ENCODE measurements at places on chromosomes 7 and 10.
A peak's percentile ranks its signal among the peaks of the same experiment; 100 is the strongest.

GRCh38 chr10:123890226-123890625 is 1.4 kb downstream of the CPXM2 start:
- peak overlapping the region; percentile 60 for H3K27ac ChIP-seq
- peak overlapping the region; percentile 49 for H3K4me3 ChIP-seq
- H3K27me3 ChIP-seq = peaks cover 10% of the 10 kb centered on the region
- no peak for DNase-seq

DNA sequence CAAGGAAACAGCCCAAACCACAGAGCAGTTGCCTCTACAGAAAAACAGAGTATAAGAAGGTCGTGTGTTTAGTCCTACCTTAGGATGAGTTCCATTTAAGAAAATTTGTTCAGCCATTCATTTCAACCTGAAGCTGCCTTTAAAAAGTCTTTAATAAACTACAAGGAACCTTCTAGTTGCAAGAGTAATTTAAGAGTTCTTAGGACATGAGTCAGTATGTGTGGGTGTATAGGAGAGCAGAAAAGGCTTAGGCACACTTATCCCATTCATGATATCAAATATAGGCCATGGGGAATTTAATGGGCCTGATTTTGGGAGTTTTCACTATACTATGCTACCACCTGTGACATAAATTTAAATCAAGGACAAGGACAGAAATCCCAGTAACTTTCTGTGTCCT is 496.8 kb downstream of the TFEC start:
- H3K36me3 ChIP-seq = no peaks in the 10 kb centered on the region
- no peaks in the 10 kb centered on the region for H3K27me3 ChIP-seq
- no peak overlapping the region for H3K4me3 ChIP-seq
- H3K27ac ChIP-seq = no peak overlapping the region

DNA sequence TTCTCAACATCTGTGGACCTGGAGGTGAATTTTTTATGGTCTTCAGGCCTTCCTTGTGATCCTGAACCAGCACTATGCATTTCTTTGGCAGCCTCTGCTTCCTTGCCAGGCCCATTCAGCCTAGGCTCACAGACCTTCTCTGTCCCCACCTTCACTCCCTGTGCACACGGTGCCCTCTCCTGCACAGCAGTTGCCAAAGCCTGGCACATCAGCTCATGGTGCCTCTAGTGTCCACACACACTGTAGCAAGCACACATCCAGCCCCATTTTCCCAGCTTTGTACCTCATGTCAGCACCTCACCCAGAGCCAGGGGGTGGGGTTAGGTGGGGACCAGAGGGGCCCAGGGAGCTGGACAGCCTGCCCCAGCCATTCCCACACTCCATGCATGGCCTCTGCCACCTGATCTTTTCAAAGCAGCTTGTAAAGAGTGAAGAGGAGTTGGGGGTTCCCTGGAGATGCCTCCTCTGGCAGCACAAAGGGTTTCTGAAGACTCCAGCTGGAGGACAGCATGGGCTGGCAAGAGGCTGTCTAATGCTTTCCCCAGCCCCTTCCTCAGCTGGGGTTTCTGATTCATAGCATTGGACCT is 57.9 kb upstream of the TMEM72 start:
- no peak overlapping the region for H3K27ac ChIP-seq
- no peak for DNase-seq
- H3K4me3 ChIP-seq = no peak overlapping the region
- H3K36me3 ChIP-seq = no peaks in the 10 kb centered on the region

GRCh38 chr7:138295049-138295637 is 164.9 kb upstream of the TRIM24 start:
- no peaks in the 10 kb centered on the region for H3K4me1 ChIP-seq
- H3K27me3 ChIP-seq = no peaks in the 10 kb centered on the region
- no peak for DNase-seq
- no peak overlapping the region for H3K4me3 ChIP-seq

DNA sequence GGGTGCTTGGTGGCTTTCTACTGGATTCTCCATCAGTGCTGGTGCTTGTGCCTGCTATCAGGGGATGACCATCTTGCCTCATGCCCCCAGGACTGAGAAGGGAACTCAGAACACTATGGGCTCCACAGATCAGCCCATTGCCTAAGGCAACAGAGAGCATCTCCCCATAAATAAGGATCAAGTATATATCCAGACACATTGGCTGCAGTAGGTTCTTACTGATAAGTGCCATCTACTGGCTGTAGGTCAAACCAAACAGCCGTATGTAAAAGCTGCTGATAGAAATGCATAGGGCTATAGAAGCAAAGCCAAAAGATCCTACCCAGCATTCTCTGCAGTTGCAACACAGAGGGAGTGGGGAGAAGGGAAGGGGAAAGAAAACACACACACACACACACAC is 153.7 kb downstream of the CDK14 start:
- H3K4me1 ChIP-seq = no peaks in the 10 kb centered on the region
- no peak overlapping the region for H3K4me3 ChIP-seq
- DNase-seq = no peak
- no peaks in the 10 kb centered on the region for H3K27me3 ChIP-seq

DNA sequence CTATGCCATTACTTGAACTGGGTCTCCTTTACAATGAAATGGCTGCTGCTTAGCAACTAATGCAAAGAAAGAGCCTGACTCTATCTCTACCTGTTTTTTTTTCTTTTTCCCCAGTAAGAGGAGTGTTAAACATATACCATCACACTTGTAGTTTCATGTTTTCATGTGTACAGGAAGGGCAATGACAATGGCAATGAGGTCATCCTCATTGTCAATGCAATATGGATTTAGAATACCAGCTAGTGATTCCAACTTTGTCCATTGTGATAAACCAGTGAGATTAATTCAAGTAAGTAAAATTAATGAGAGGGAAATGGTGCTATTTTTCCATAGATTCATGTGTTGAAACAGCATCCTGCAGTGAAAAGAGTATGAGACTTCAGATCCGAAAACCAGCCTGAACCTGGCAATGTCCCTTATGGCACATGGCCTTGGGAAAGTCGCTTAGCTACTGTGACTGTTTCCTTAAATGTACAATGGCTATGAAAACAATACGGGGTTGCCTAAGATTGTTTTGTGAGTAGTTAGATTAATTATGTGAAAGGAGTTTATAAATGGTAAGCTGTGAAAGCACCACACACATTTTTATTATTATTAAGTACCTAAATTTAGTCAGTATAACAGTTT is 11.2 kb downstream of the DGKI start:
- H3K36me3 ChIP-seq = no peaks in the 10 kb centered on the region
- H3K27ac ChIP-seq = no peak overlapping the region
- H3K4me3 ChIP-seq = no peak overlapping the region

GRCh38 chr10:77603534-77603927 is 34.1 kb downstream of the KCNMA1 start:
- peaks cover 5% of the 10 kb centered on the region for H3K4me1 ChIP-seq
- H3K27me3 ChIP-seq = no peaks in the 10 kb centered on the region
- no peaks in the 10 kb centered on the region for H3K36me3 ChIP-seq

DNA sequence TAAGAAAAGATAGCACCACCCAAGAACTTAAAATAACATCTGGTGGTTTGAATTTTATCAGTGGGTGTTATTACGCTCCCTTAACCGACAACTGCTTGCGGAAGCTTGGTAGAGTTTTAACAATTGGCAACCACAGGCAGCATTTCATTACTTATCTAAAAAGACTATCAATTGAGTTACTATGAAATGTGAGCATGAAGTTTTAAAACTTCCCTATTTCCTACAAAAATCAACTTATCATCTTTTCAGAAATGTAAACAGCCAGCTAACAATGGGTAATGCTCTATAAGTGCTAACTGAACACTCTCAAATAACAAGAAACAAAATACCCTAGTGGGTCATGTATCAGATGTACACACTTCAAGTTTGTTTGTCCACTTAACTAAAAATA is 68.8 kb downstream of the OSBPL3 start:
- no peak overlapping the region for H3K27ac ChIP-seq
- no peak overlapping the region for H3K4me3 ChIP-seq
- no peaks in the 10 kb centered on the region for H3K27me3 ChIP-seq
- no peak for DNase-seq

- no peak for DNase-seq
- no peaks in the 10 kb centered on the region for H3K27me3 ChIP-seq
- peak overlapping the region; percentile 98 for H3K27ac ChIP-seq
- peak overlapping the region; percentile 97 for H3K4me3 ChIP-seq
Measured at GRCh38 chr7:43905956-43906330, 453 bp downstream of the URGCP start.

DNA sequence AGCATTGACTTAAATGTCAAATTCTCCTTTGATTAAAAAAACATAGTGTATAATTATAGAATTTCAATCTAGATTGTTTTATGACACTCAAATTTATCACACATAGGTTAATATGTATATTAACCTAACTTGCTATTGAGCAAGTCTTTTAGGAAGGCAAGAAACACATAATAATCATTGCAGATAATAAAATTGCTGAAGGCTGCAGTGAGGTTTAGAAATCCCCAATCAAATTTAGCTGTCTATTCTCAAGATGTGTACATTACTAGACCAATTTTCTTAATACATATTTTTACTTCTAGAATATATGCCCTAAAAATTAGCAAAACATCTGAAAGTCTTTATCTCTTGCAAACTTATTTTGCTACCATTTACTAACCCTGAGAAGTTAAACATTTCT is 34.9 kb upstream of the SEMA3D start:
- H3K4me1 ChIP-seq = no peaks in the 10 kb centered on the region
- no peaks in the 10 kb centered on the region for H3K27me3 ChIP-seq
- H3K4me3 ChIP-seq = no peak overlapping the region
- no peak for DNase-seq
- H3K27ac ChIP-seq = no peak overlapping the region

DNA sequence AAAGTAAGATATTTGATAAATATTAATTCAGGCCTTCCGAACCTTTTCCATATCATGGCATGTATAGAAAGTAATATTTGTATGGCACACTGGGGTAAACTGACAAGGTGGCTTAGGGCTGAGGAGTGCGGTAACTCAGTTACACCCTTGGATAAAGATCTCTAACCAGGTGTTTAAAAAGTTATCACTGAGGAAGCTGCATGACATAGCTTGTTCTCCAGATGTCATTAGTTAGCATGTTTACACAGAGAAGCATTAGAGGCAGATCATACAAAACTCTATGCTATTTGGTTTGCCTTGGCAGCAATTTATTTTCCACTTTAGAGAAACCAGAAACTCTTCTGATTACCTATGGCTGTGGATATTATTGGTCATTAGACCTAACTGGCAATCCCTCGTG is 118.2 kb downstream of the ST7 start:
- H3K4me3 ChIP-seq = no peak overlapping the region
- H3K27ac ChIP-seq = no peak overlapping the region
- DNase-seq = no peak

DNA sequence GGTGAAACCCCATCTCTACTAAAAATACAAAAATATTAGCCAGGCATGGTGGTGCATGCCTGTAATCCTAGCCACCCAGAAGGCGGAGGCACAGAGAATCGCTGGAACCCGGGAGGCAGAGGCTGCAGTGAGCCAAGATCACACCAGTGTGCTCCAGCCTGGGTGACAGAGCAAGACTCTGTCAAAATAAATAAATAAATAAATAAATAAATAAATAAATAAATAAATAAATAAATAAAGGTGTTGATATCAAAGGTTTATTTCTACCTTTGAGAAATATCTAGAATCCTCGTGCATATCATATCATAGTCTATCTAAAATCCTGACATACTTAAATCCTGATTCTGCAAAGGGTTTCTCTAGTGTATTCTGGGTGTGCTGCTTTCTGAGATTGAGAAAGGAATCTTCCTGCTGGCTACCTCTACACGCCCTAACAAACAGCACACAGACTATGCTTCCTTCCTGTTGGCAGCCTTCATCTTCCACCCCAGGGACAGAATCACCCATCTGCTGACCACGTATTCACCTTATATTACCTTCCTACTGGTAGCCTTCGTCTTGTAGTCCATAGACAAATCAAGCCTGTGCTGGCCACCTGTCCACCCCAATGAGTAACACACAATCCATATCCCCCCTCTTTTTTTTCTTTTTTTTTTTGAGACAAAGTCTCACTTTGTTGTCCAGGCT is 8.7 kb downstream of the ABLIM1 start:
- H3K4me3 ChIP-seq = no peak overlapping the region
- H3K4me1 ChIP-seq = no peaks in the 10 kb centered on the region

DNA sequence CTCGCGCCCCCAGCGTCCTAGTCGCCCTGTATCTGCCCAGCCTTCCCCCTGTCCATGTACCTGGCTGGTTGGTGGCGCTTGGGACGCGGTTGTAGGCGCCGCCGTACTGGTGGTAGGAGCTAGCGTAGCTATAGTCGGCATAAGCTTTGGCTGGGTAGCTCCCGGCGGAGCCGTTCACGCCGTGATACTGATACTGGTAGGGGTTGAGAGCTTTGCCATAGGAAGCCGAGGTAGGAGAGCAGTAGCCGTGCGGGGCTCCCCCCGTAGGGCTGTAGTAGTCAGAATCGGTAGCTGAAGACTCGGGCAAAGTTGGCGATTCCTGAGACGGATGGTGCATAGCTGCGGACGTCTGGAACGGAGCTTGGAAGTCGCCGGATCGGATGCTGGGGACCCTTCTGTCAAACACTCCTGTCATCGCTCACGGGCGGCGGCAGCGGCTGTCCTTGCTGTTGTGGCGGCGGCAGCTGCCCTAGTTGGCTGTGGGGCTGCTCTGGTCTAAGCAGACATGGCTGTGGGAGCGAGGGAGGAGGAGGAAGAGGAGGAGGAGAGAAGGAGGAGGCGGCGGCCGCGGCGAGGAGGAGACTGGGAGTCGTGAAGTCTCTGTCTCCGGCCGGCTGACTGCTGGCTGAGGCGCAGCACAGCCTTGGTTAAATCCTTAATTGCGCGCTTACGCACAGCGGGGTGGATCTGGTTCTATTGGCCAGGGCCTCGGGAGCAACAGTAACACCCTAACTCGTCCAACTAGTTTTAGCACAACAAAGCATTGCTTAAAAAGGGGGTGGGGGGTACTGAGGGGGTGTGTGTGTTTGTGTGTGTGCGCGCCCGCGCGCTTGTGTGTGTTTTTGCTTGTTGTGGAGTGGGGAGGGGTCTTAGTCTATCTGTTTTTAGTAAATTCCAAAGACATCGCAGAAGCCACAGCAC is at the start of gene DLX5:
Gene DLX5 (minus strand): TSS at position 623 of the 921 bp plus-strand sequence. CDS start 208 bp downstream, at position 415.
- peak within 1 kb of the TSS; percentile 29 for H3K4me3 ChIP-seq
- DNase-seq = no peak
- H3K4me1 ChIP-seq = peaks cover 11% of the 10 kb centered on the region
- no peaks in the 10 kb centered on the region for H3K36me3 ChIP-seq
- H3K27ac ChIP-seq = peak within 1 kb of the TSS; percentile 21
- peaks cover 84% of the 10 kb centered on the region for H3K27me3 ChIP-seq
